CD4-positive, alpha-beta T cell treated with Interleukin-15 for 4 hours (primary cell): ENCODE measurements at places on chromosomes 16 and 17.
A peak's percentile ranks its signal among the peaks of the same experiment; 100 is the strongest.

- DNase-seq, result no peak
Measured at GRCh38 chr17:45144199-45145034, 3.9 kb upstream of the HEXIM1 start.

GRCh38 chr16:29745121-29745852, 503 bp downstream of the C16orf54 start:
- peak; percentile 64 for DNase-seq

- DNase-seq, result no peak
Measured at GRCh38 chr17:78369791-78370381, 8.6 kb upstream of the PGS1 start.

GRCh38 chr17:50953831-50954601, 87.9 kb upstream of the TOB1 start:
- DNase-seq, result no peak

GRCh38 chr17:45371414-45372324, 54.8 kb upstream of the MAP3K14 start:
- DNase-seq, result no peak

DNA sequence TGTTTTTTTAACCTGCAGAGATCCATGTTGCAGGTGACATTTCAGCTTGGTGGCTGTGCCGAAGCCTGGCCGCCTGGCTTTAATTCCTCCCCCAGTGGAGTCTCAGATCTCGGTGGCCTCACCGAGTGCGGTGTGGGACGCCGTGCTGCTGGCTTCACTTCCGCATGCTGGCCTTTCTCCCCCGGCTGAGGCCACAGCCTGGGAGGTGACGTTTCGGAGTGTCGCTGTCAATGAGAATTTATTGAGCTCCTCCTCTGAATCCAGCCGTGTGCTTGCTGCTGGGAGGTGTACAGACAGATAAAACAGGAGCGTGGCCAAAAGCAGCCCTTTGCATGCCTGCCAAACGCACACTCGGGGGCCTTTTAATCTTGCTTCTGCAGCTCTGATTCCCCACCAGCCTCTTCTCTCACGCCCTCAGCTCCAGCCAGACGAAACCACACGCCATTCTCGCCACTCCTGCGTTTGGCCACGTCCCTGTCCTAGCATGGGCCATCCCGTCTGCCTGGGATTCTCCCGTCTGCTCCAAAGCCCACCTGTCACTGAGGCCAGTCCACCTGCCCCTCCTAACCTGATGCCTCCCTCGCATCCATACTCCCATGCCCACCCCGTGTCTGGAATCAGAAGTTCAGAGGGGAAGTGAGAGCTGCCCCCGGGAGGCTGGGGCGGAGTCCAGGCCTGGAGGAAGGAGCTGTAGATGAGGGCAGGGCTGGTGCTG, 3.6 kb downstream of the GSE1 start:
- no peak for DNase-seq

DNA sequence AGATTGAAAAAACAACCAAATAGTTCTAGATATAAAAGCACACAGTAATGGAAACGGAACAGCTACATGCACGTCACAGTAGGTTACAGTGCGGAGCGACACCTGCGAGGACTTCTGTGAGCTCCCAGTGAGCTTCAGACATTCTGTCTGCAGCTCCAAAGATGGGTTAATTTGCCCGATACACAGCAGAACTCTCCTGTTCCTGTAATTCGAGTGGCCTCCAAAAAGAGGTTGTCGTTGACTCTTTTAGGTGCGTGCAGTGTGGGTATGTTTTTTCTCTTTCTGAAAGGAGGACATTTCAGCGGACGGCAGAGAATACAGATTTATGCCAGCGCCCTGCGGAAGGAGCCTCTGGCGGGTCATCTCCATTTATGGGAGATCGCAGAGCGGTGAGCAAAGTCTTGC, 2.9 kb downstream of the OR1F1 start:
- DNase-seq, result no peak

GRCh38 chr17:1546292-1546922, 16.2 kb downstream of the PITPNA start:
- no peak for DNase-seq

DNA sequence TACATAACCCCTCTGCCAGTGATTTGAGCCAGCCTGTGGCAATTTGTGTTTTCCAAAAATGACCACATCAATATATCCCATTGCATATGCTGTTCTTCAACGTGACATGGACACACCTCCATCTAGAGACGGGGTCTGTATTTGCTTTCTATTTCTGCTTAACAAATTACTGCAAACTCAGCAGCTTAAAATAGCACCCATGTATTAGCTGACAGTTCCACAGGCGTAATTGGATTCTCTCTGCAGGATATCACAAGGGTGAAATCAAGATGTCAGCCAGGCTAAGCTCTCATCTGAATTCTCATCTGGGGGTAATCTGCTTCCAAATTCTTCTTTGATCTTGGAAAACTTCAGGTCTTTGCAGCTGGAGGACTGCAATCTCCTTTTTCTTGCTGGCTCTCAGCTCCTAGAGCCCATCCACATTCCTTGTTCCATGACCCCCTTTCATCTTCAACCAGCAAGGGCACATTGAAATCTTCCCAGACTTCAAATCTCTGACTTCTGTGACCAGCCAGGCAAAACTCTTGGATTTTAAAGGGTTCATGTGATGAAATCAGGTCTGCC, 8.2 kb downstream of the KRT9 start:
- DNase-seq, result no peak

- no peak for DNase-seq
Measured at GRCh38 chr17:74442670-74443515, 11.0 kb downstream of the GPRC5C start.

GRCh38 chr17:48751733-48752398, 23.3 kb upstream of the HOXB13 start:
- DNase-seq, result no peak

DNA sequence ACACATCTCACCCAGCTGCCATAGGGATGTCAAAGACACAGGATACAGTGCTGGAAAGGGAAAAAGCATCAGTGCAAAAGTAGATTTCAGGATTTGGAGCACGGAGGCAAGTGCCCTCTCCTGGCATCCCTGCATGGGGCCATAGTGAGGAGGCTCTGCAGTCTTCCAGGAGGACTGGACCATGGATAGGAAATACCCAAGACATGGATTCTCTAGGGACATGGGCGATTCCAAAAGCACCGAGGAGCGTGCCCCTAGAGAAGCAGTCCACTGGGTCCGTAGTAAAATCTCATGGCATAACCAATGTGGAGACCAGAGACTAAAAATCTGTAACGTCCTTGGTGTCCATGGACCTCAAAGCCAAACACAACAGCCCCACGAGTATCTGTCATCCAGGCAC, 818.2 kb downstream of the KCNJ18 start:
- DNase-seq, result no peak

DNA sequence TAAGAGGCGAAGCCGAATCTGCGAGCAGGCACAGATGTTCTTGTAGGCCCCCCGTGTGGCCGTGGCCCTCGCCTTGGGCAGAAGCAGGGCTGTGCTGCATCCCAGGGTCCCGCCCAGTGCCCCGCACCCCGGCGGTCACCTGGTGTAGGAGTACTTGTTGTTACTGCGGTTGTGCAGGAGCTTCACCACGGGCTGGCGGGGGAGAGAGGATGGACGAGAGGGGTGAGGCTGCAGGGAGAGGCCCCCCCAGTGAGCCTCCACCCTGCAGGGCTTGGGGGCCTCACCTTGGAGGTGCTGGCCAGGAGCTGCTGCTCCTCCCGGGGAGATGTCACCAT, 11.4 kb downstream of the ASPHD1 start:
- DNase-seq, result no peak

- DNase-seq, result no peak
Measured at GRCh38 chr17:19341641-19342610, 20.6 kb downstream of the B9D1 start.

DNA sequence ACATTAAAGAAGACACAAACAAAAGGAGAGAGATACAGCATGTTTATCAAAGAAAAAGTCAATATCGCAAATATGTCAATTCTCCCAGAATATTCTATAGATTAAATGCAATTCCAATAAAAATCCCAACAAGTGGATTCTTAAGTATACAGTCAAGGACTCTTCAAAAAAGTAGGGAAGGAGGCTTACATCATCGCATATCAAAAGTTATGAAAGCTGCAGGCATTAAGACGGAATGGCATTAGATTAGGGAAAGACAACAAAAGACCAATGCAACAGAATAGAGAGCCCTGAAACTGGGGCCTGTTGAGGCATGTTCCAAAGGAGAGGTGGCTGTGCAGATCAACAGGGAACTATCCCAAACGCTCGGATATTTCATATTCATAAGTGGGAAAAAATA, 76.0 kb downstream of the MARCHF10 start:
- DNase-seq, result no peak

GRCh38 chr16:49362230-49362629, 11.4 kb upstream of the C16orf78 start:
- DNase-seq, result no peak

DNA sequence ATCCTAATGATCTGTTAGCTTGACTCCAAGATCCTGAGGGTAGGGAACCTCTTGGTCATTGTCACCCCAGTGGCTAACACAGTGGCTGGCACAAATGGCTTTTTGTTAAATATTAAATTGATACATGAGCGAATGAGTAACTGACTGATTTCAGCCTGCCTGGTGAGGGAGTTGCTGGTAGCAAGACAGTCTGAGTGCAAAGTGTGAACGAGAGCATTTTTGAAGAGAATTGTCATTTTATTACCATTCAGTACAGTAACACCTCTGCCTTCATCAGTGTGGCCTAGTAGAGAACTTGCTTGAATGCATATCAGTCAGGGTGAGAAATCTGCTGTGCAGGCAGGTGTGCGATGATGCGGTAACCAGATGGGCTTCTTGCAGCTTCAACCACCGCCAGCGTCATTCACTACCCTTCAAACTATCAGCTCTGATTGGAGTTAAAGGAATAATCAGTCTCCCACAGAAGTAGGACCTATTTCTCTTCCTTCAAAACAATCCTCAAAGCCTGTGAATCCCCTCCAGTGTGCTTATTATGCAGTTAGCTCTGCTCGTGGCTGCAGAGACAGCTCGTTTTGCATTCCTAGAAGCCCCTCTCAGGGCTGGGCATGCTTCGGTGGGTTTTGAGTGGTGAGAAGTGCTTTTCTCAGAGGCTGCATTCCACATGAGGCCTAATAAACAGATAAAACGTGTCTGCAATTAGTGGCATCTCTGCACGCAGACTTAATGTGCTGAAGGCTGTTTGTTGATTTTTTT, 29.0 kb downstream of the HEXIM2 start:
- no peak for DNase-seq

DNA sequence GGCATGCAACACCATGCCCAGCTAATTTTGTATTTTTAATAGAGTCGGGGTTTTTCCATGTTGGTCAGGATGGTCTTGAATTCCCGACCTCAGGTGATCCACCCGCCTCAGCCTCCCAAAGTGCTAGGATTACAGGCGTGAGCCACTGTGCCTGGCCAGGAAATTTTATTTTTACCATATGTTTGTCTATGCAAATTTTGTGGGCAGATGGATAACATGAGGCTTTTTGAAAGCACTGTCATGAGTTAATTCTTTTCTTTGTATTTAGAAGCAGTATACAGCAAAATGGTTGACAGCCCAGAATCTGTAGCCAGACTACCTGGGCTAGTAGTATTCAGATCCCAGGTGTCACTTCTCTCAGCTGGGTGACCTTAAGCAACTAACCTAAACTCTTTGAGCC, 8.5 kb upstream of the KPNB1 start:
- no peak for DNase-seq

- DNase-seq, result no peak
Measured at GRCh38 chr17:37700881-37701280, 44.0 kb downstream of the HNF1B start.

DNA sequence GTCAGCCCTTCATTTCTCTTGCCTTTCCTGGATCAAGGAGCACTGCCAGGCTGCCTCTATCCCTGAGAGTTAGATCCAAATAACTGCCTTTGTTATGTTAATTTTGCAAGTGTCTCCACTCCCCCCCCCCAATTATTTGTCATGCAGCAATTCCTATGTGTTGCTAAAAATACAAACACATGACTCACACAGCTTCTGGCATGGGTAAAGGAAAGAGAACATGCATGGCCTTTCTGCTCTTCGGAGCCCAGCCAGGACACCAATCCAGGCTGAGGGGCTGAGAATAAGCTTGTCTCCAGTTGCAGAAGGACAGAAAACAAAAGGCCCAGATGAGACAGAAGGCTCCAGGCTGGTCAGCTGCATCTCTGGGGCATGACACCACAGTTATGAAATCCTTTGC, 148.0 kb upstream of the TNRC6C start:
- no peak for DNase-seq

DNA sequence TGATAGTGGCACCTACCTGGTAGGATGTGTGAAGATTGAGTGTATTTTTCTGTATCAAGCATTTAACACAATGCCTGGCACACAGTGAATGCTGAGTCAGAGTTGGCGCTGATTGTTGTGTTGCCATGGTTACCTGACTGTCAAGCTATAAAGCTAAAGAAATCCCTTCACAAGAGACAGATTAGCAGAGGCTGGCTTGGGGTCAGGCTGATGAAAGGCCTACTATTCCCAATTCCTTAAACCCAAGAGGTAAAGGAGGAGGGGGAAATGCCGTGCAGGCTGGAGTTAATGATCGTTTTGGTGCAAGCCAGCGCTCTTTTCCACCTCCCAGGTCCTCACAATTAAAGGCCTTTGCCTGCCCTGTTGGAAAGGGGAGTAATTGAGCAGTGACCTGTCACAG, 5.9 kb downstream of the CLEC19A start:
- no peak for DNase-seq

GRCh38 chr16:73713251-73713650, 583.4 kb upstream of the PSMD7 start:
- no peak for DNase-seq

- no peak for DNase-seq
Measured at GRCh38 chr17:19331543-19332245, 30.8 kb downstream of the B9D1 start.

- DNase-seq, result no peak
Measured at GRCh38 chr17:73795730-73796129, 151.5 kb upstream of the SDK2 start.

DNA sequence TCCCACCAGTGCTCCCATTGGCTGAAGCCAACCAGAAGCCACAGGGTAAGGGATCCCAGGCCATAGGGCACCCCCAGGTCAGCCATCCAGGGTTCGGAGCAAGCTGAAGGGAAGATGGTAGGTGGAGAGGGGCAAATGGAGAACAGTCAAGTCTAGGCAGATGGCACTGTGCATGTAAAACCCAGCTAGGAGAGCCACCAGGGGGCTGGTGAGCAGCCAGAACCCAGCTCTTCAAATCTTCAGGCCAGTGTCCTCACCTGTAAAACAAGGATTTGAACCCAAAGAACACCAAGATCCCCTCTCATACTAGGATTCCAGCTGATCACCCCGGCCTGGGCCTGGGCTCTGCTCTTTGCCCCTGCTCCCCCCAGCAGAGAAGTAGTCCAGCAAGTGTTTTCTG, 43.5 kb downstream of the GINS3 start:
- DNase-seq, result no peak

DNA sequence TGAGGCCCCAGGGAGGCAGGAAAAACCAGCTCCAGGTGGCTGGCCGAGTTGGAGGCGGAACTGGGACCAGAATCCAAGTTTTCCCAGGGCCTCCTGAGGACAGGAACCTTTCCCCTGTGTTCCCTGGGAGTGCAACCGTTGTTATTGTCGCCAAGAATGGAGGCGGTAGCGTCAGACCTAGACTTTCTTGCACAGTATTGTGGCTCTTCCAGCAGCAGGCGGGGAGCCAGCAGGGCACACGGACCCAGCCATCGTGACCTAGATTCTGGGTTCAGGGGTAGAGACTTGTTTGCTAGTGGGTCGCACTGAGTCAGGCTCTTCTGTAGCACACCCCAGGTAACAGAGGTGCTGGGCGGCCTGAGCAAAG, 667 bp upstream of the KIF19 start:
- no peak for DNase-seq
